ENCODE measurements at places on chromosomes 7 and 10.
A peak's percentile ranks its signal among the peaks of the same experiment; 100 is the strongest.

DNA sequence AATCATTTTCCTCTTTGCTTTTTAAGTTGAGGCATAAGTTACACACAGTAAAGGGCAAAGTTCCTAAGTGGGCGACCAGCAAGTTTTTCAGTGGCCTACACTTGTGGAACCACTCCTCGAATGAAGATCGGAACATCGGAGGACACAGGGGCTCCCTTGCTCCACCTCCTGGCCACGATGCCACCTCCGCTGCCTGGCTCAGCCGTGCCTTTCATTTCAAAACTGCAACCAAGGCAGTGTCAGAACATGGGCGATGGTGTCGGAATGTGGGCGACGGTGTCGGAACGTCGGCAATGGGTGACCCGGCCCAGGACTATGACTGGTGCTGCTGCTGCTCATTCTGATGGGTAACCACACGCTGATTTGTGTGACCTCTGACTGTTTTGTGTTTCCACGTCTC is 9.6 kb upstream of the VIPR2 start:
- peak; percentile 51 for DNase-seq

- DNase-seq, result no peak
Observed at GRCh38 chr10:126046831-126047230, 150.5 kb downstream of the FANK1 start.

GRCh38 chr7:19610194-19610943 is 98.5 kb downstream of the POLR1F start:
- no peak for DNase-seq

DNA sequence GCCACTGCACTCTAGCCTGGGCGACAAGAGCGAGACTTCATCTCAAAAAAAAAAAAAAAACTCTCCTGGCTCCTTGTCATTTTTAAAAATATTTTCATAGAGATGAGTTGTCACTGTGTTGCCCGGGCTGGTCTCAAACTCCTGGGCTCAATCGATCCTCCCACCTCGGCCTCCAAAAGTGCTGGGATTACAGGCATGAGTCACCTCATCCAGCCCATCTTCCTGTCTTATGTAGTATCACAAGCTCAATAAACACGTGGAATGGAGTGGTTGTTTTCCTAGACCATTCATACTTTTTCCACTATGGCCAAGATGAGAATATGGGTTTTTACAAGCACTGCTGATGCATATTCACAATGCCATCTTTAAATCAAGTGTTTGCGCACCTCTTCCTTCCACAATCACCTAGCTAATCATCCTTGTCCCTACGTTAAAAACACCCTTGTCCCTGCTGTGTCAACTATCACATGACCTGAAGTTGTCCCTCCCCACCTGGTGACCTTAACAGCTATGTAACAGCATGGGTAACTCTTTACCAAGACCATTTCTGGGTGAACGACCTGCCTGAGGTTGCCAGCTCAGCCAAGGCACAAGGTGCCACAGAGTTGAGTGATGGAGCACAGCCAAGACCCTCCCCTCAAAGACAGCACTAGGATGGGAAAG is 21.3 kb downstream of the DLG5 start:
- DNase-seq, result no peak

DNA sequence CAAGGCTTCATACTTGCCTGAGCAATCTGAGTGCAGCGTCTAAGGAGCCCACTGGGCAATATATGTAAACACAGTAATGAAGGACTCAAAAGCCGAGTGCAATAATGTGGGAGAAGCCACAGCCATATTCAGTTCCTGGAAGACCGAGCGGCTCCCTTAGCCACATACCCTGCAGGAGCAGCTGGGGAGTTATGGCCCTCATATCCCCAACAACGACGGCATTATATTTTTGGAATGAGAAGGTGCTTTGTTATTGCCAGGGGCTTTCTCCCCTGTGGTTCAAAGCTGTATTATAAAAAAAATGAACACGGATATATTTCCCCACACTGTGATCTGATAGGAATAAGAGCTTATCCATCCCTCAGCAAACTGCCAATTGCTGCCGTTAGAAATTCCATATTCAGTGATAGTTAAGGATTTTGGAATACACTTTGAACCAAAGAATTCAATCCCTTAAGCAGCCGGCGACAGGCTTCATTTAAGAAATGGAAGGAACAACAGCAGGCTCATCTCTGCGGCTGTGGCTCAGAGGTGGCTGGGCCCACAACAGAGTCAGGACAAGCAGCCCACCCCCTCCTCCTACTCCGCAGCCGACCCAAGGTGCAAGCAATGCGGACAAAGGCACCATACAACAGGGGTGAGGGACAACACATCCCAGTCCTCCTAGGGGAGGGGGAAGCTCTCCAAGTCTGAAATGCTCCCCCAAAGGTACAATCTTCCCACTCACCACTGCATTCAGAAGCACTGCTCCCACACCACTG is 77.2 kb downstream of the TNS3 start:
- no peak for DNase-seq

- DNase-seq, result no peak
Observed at GRCh38 chr10:78899098-78899754, 169.5 kb upstream of the ZMIZ1 start.

- no peak for DNase-seq
Observed at GRCh38 chr7:81110673-81111072, 191.8 kb upstream of the SEMA3C start.

DNA sequence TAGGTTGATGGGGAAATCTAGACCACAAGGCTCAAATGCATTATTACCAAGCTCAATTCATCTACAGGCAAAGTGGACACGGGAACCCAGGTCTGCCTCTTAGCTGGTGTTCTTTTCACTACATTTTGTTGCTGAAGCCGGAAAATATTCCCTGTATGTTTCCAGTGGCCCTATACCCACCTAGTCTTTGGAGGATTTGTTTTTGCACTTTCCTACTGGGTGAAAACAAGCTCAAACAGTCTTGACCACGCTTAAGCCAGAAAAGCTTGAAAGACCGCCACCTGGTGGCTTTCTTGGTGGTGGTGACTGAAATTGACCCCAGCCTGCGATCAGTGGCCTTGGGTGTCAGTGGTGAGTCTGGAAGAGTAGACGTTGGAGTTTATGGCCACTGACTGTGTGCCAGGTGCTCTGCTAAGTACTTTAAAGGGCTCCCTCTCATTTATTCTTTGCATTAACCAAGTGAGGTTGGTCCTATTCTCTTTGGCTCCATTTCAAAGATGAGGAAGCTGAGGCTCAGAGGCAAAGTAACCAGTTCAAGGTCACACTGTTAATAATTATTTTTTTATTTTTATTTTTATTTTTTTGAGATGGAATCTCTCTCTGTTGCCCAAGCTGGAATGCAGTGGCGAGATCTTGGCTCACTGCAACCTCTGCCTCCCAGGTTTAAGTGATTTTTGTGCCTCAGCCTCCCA is 11.1 kb upstream of the CRTAC1 start:
- DNase-seq, result peak; percentile 73

- DNase-seq, result no peak
Observed at GRCh38 chr10:121185816-121186455, 334.8 kb downstream of the WDR11 start.
